SJCRH30 (cell line): ENCODE measurements at places on chromosomes 1 and 21. TPM values are rescaled to one million over a fixed set of nuclear protein-coding genes. Genes with fewer than 3 reads are reported as not detected.

LCE2B gene
- total RNA-seq, result not detected in 2 replicates

- H3K4me3 ChIP-seq, result peak overlapping the region; percentile 78
- DNase-seq, result peak; percentile 83
- no peaks in the 10 kb centered on the region for H3K27me3 ChIP-seq
- H3K4me1 ChIP-seq, result peaks cover 6% of the 10 kb centered on the region; the same call in 1 of the 2 replicates
Observed at GRCh38 chr1:154325583-154326545, 539 bp downstream of the ATP8B2 start.

C1orf185 gene
- not detected in 2 replicates for total RNA-seq

GRCh38 chr1:18290740-18291412 lies 183.3 kb downstream of the IGSF21 start:
- H3K27ac ChIP-seq, result no peak overlapping the region
- DNase-seq, result no peak
- peaks cover 30% of the 10 kb centered on the region; the same call in 1 of the 2 replicates for H3K27me3 ChIP-seq
- H3K4me1 ChIP-seq, result no peaks in the 10 kb centered on the region
- no peak overlapping the region for H3K4me3 ChIP-seq

DNA sequence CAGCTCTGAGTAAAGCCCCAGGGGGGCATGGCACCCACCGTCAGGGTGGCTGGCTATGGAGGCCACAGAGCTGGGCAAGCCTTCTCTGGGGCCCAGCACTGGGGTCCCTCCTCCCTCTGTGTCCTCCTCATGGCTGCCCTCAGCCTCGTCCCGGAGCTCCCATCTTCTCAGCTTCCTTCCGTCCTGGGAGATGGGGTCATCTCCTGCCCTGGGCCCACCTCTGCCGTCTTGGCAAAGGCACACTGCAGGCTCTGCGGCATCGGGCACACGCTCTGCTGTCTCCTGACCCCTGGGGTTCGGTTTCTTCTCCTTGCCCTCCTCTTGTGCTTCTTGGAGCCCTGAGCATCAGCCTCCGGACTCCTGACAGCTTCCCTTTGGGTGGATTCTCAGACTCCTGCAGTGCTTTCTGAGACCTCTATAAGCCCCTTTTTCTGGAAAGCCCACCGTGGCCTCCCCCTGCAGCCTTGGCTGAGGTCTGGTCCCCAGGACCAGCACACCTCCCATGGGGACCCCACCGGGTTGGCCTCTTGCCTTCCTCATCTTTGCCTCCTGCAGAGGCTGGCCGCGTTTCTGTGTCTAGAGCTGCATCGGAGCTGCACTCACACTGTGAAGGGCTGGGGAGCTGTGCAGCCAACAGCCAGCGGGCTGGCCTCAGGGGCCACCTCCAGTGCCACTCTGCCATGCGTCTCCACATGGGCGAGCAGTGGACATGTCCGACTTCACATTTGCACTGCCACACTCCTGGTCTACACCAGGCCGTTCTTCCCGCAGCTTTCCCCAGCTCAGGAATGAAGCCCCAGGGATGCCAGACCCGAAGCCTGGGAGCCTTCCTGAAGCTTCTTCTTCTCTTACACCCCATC lies 11.6 kb downstream of the UMODL1 start:
- no peak overlapping the region for H3K27ac ChIP-seq
- H3K36me3 ChIP-seq, result no peaks in the 10 kb centered on the region
- DNase-seq, result no peak
- H3K27me3 ChIP-seq, result peaks cover 29% of the 10 kb centered on the region

DNA sequence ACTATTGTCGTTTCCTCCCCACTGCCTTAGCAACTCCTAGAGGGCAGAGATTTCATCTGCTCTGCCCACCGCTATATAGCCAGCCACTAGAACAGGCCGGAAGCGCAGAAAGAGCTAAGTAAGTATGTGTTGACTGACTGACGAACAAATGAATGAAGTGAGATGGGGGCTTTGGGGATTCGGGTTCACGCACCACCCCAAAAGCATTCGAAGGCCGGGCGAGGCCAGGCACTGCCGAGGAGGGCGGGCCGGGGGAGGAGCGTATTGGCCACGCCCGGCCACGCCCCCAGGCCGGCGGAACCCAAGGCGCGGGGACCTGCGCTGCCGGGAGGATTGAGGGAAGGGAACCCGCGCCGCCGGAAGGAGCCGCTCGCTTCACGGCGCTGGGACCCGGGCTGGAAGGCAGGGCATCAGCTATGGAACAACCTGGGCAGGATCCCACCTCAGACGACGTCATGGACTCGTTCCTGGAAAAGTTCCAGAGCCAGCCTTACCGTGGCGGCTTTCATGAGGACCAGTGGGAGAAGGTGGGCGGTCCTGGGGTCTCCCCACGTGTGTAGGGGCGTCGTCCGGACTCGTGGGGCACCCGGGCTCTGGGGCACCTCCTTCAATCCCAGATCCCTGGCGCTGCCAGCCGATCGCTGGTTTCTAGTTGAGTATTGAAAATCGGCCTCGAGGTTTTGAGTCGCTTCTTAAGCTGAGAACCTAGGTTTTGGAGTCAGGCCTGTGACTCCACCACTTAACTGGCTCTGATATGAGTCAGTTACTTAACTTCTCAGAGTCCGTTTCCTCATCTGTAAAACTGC lies at the start of gene TTC4:
Gene TTC4, plus strand, starts transcription at position 369 of the 806 bp plus-strand sequence. Its CDS starts 48 bp downstream, at position 417.
- peak within 1 kb of the TSS; percentile 85 for H3K4me3 ChIP-seq
- H3K36me3 ChIP-seq, result peaks cover 21% of the 10 kb centered on the region
- H3K27ac ChIP-seq, result peak within 1 kb of the TSS; percentile 54
- peak; percentile 91 for DNase-seq
- no peaks in the 10 kb centered on the region for H3K27me3 ChIP-seq

- H3K27me3 ChIP-seq, result peaks cover 10% of the 10 kb centered on the region; the same call in 1 of the 2 replicates
- peak; percentile 86 for DNase-seq
- H3K36me3 ChIP-seq, result no peaks in the 10 kb centered on the region
- peak overlapping the region; percentile 62 for H3K4me3 ChIP-seq
Observed at GRCh38 chr1:1157914-1158710, 15.6 kb upstream of the TTLL10 start.

DNA sequence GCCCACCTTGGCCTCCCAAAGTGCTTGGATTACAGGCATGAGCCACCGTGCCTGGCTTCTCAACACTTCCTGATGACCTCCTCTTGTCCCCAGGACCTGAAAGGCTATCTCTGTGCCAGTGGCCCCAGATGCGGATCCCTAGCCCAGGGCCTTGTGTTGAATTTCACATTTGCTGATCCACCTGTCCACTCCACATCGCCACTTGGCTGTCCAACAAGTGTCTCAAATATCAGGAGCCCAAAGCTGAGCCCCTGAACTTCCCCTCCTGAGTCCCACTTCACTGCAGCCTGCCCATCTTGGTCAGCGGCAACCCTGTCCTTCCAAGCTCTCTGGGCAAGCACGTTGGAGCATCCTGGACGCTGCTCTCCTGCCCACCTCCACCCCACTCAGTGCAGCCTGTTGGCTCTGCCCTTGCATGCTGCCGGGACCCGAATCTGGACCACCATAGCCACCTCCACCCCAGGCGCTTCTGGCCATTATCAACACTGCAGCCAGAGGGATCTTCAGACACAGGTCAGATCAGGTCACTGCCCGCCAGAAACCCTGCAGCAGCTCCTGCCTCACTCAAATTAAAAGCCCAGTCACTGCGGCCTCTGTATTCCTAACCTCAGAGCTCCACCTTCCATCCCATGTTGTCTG lies 352.5 kb upstream of the VAMP3 start:
- no peak overlapping the region for H3K4me3 ChIP-seq
- no peak for DNase-seq

- peaks cover 10% of the 10 kb centered on the region for H3K4me1 ChIP-seq
- H3K27ac ChIP-seq, result no peak overlapping the region
- no peak for DNase-seq
- H3K36me3 ChIP-seq, result no peaks in the 10 kb centered on the region
- H3K4me3 ChIP-seq, result no peak overlapping the region
- no peaks in the 10 kb centered on the region for H3K27me3 ChIP-seq
Observed at GRCh38 chr1:54380290-54380882, 25.8 kb downstream of the SSBP3 start.

- peaks cover 29% of the 10 kb centered on the region; the same call in 1 of the 2 replicates for H3K27me3 ChIP-seq
- H3K36me3 ChIP-seq, result no peaks in the 10 kb centered on the region
- no peak overlapping the region for H3K27ac ChIP-seq
Observed at GRCh38 chr1:46487818-46488218, 1.8 kb upstream of the DMBX1 start.

- no peak for DNase-seq
- no peaks in the 10 kb centered on the region for H3K4me1 ChIP-seq
- 0 out of 2 replicates have a peak, but pooled peaks cover 2% of the 10 kb centered on the region for H3K36me3 ChIP-seq
- no peaks in the 10 kb centered on the region for H3K27me3 ChIP-seq
Observed at GRCh38 chr1:94988356-94988755, 61.4 kb upstream of the CNN3 start.

OR14K1 gene
- total RNA-seq, result not detected in 2 replicates

HSPA6 gene
- 0.13 and 0.18 TPM in 2 replicates for total RNA-seq

- H3K27ac ChIP-seq, result no peak overlapping the region
- no peaks in the 10 kb centered on the region for H3K4me1 ChIP-seq
- H3K27me3 ChIP-seq, result no peaks in the 10 kb centered on the region
- no peak overlapping the region for H3K4me3 ChIP-seq
- DNase-seq, result peak; percentile 6
- H3K36me3 ChIP-seq, result no peaks in the 10 kb centered on the region
Observed at GRCh38 chr1:100448366-100448765, 89.6 kb upstream of the GPR88 start.

DNA sequence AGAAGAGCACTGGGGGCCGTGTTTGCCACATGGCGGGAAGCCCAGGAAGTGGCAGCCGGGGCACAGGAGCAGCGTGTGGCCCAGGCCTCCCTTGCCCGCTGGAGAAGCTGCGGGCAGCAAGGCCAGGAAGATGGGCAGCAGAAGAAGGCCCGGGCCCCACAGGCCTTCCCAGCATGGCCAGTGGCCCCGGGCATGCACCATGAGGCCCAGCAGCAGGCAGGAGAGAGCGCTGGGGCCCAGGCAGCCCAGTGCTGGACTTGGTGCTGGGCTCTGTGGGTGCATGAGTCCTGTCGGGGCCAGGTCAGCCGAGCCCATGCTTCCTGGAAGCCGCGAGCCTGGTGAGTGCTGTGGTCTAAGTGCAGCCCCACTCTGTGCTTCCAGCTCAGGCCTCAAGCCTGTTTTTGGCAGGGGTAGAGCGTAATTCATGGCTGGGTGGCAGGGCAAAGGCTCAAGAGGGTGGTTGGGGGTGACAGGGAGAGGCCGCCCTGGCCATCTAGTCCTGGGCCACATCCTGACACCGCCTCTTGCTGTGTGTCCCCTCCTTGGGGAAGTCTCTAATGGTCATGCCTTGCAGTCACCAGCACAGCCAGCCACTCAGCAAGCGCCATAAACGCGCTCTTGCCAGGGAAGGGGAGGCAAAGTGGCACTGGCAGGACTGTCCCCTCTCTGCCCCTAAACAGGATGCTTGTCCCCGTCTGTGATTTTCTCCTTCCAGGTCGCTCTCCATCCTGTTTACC lies 21.3 kb downstream of the MTHFR start:
- no peaks in the 10 kb centered on the region for H3K36me3 ChIP-seq
- peaks cover 7% of the 10 kb centered on the region; the same call in 1 of the 2 replicates for H3K4me1 ChIP-seq
- no peak overlapping the region for H3K4me3 ChIP-seq

DNA sequence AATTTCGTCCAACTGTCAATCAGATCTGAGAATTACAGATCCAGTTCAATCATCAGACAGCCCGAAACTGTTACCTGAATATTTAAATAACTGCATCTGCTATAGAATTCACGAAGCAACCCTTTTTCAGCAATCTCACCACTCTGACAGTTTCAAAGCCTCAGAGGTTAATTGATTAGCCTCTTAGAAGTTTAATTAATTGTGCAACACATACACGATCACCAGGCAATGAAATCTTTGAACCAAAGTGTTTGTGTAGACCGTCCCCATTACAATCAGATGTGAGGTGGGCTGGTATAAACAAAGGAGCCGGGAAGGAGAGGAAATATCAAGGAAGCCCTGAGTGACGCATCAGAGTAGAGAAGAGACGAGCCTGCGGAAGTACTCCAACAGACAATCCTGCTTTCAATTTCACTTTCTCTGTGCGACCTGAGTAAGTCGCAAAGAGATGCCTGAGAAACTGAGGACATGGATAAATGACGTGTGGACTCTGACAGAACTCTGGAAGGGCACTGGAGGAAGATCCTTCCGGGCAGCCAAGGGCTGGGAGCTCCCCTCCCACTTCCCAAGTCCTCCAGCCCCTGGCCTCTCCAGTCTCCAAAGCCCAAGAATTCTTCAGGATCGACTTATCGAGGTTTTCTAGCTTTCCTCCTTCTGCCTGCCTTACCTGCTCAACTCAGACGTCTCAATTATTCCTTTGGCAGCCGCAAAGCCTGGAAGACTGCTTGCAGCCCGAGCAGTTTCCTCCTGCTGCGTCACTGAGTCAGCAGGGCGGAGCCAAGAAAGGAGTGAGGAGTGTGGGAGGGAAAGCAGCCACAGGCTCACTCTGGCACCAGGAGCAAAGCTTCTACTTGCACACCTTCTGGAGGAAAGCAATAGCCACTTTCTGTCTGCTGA lies at the start of gene RNASEL:
Gene RNASEL, minus strand, starts transcription at position 757 of the 897 bp plus-strand sequence. CDS start 2,450 bp downstream, outside the sequence.
- H3K4me3 ChIP-seq, result peak within 1 kb of the TSS; percentile 60
- H3K27ac ChIP-seq, result no peak within 1 kb of the TSS
- no peak for DNase-seq
- H3K36me3 ChIP-seq, result no peaks in the 10 kb centered on the region
- no peaks in the 10 kb centered on the region for H3K27me3 ChIP-seq

GRCh38 chr1:18936471-18936813 lies 20.0 kb downstream of the IFFO2 start:
- peaks cover 34% of the 10 kb centered on the region for H3K4me1 ChIP-seq
- no peak for DNase-seq
- H3K4me3 ChIP-seq, result no peak overlapping the region
- H3K36me3 ChIP-seq, result no peaks in the 10 kb centered on the region

GRCh38 chr1:181175356-181175910 lies 86.9 kb downstream of the IER5 start:
- no peak overlapping the region for H3K27ac ChIP-seq
- no peak for DNase-seq
- no peaks in the 10 kb centered on the region for H3K36me3 ChIP-seq
- H3K4me3 ChIP-seq, result no peak overlapping the region

GRCh38 chr21:29335720-29336119 lies 37.0 kb downstream of the BACH1 start:
- no peaks in the 10 kb centered on the region for H3K27me3 ChIP-seq
- no peak overlapping the region for H3K4me3 ChIP-seq
- no peak overlapping the region for H3K27ac ChIP-seq
- H3K4me1 ChIP-seq, result no peaks in the 10 kb centered on the region
- peaks cover 25% of the 10 kb centered on the region for H3K36me3 ChIP-seq
- DNase-seq, result no peak

GRCh38 chr1:91876781-91877573 lies 9.0 kb downstream of the TGFBR3 start:
- DNase-seq, result no peak
- H3K36me3 ChIP-seq, result no peaks in the 10 kb centered on the region
- H3K27ac ChIP-seq, result no peak overlapping the region
- H3K4me1 ChIP-seq, result peaks cover 10% of the 10 kb centered on the region

- no peaks in the 10 kb centered on the region for H3K36me3 ChIP-seq
- no peaks in the 10 kb centered on the region for H3K27me3 ChIP-seq
- DNase-seq, result no peak
- H3K27ac ChIP-seq, result no peak overlapping the region
- H3K4me1 ChIP-seq, result no peaks in the 10 kb centered on the region
- H3K4me3 ChIP-seq, result peak overlapping the region; percentile 3; the same call in 1 of the 2 replicates
Observed at GRCh38 chr1:185694081-185694480, 40.1 kb upstream of the HMCN1 start.
